H1 (cell line): ENCODE measurements at places on chromosomes 2 and 18.

DNA sequence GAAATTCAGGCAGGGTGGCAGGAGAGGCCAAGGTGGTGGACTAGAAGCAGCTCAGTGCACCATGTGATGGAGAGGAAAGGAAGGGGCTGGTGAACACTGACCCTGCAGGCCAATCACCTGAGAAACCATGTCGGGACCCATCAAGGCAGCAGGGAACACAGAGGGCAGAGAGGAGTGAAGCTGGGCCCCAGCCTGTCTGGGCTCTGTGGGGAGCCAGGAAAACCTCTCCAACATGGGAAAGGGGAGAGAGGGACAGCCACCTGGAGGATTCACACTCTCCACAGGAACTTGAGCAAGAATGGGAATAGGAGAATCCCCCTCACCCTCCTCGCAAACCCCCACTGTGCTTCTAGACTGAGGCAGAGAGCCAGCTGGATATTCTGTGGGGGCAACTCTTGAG lies 85.5 kb upstream of the CYP26B1 start:
- DNase-seq: peak; percentile 46

DNA sequence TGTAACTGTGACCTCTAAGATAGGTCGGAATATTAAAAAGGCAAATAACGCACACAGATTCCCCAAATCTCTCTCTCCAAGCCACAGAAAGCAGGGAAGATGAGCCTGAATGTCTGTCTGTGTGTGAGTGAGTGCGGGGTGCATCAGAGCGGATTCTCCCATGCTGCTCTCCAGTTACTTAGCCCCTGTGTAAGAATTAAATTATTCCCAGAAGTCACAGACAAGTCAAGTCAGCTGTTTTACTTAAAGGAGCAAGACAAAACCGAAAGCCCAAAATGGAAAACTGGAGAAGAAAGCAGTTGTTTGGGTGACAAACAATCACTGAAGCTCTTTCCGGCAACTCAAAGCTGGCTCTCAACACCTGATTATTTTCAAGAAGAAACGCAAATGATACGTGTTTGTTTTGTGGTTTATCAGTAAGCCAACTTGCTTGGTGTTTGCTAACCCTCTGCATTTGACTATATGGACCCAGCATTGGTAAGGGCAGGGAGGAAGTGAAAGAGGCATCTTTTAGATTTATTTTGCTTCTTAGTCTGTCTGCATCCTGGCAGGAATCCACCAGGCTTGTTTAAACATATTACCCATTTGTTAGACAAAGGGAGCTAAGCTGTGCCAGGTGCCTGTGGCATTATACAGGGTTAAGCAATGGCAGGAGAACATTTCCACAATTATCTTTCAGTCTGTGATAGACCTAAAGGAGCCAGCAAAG lies 121.5 kb upstream of the CREB1 start:
- DNase-seq: no peak

DNA sequence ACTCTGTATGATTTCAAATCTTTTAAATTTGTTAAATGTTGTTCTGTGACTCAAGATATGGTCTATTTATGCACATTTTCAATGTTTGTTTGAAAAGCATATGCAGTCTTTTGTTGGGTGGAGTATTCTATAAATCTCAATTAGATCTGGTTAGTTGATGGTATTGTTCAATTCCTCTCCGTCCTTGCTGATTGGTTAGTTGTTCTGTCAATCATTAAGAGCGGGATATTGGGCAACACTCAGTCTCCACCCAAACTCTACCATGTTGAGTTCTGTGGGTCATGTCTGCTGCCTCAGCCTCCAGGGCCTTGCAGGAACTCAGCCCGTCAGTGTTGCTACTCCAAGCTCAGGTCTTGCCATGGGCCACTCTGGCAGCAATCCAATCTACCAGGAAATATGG lies 118.9 kb downstream of the VWA3B start:
- no peak for DNase-seq

- DNase-seq: no peak
These were observed 1480.0 kb downstream of the LRP1B start for GRCh38 chr2:140650825-140651224.

GRCh38 chr2:170680172-170680941 lies 34.8 kb upstream of the SP5 start:
- no peak for DNase-seq

DNA sequence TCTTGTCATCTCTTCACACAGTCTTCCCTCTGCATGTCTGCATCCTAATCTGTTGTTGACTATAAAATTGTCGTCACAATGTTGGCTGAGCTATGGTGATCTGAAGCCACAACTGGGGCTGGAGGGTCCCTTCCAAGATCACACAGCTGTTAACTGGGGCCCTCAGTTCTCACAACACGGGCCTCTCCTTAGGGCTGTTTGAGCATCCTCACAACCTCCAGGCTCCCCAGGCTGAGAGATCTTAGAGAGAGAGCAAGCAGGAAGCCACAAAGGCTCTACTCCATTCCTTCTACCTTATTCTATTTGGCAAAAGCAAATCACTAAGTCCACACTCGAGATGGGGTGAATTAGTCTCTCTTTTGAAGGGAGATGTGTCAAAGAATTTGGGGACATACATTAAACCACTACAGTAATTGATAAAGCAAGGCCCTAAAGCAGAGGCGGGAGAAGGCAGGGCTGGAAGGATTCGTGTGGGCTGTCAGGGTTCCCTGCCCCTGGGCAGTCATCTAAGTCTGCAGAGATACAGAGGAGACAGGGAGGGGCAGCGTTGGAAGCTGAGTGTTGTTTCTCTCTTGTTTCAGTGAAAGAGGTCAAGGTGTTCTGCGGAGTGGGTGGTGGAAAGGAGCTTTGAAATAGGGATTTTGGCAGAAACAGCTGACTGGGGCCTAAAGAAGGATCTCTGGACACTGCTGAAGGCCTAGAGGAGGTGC lies 15.9 kb downstream of the MYO7B start:
- no peak for DNase-seq
